ENCODE measurements at places on chromosomes 2 and 18. TPM values are rescaled to one million over a fixed set of nuclear protein-coding genes. Genes with fewer than 3 reads are reported as not detected.

Gene GRHL1
- 1.7 TPM for total RNA-seq

DNA sequence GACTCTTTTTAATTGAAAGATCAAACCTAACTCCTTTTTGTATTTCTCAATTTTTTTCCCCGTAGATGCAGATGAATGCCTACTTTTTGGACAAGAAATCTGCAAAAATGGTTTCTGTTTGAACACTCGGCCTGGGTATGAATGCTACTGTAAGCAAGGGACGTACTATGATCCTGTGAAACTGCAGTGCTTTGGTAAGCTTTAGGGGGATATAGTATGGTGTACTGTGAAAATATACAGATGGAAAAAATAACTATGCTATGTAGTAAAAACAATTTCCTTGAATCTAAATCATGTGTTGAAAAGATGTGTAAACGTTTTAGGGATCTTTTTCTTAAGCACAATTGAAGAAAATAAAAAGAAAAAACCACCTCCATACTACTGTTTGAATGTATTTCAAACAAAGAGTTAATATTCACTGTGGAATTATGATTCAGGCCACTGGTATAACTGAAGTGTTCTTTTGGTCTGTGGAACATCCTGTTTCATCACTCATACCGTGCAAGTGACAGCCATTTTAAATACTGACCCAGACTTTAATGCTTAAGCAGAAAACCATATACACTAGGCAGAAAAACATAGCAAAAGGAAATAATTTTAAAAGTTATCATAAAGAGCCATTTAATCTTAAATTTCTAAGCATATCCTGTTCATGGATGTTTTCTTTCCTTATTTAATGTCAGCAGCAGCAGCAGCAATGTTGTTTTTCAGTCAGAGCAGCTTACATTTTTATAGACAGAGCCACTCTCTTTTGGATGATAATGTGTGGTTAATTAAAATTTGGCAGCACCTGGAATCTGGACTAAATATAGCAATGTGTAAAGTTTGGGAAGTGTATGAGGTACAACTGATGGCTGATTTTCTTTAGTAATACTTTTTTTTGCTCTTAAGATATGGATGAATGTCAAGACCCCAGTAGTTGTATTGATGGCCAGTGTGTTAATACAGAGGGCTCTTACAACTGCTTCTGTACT lies 112.8 kb upstream of the RASGRP3 start:
- no peak for DNase-seq

Gene SLC30A3
- total RNA-seq = not detected

GRCh38 chr2:205401511-205401910 lies 280.8 kb upstream of the NRP2 start:
- no peak for DNase-seq

GRCh38 chr18:30889519-30890301 lies 152.8 kb downstream of the DSC3 start:
- peak; percentile 33 for DNase-seq

DNA sequence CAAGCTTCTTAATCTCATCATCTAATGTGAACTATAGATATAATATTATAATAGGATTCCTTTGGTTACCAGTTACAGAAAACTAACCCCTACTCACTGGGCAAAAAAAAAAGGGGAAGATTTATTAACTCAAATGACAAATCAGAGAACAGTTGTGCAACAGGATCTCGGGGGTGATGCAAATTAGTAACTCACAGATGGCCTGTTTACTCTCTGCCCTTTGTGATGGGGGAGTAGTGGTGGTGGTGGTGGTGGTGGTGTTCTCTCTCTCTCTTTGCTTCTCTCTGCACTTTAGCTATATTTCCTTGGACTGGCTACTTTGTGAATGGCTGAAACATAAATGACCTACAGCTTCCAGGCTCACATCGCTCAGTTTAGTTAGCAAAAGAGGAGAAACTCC lies 59.0 kb downstream of the TMEM247 start:
- no peak for DNase-seq

GRCh38 chr2:55097461-55098410 lies 47.5 kb upstream of the RTN4 start:
- no peak for DNase-seq

Gene ABCA12
- not detected for total RNA-seq

DNA sequence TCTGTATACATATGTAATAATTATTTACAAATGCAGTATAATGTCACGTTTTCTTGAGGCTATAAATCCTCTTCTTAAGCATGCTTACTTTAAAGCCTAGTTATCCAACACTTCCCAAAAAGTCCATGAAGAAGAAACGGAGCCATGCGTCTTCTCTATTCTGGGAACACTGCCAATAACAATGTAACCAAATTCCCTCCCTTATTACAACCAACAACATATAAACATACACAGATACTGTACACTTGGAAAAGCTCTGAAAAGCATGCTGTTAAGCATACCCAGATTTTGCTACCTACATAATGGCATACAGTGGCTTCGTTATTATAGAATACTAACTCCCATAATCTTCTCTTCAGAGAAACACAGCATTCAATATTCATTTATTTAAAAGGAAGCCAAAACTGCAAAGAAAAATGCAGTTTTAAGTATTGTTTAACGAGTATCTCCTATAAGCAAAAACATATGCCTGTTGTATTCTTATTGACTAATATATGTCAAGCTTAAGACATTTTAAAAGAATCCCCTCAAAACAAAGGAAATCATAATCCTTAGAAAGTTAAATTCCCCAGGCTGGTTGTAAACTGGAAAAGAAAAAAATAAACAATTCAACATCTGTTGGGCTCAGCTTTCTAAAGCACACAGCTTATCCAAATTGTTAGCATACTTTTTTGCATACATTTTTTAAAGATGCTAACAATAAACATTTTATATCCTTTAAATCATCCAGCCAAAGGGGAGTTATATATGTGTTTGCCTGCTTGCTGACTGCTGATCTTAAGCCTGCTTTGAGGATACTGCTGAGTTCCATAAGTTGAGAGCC lies 83.4 kb downstream of the SLC25A12 start:
- DNase-seq = no peak

GRCh38 chr2:105522645-105523044 lies 123.8 kb upstream of the FHL2 start:
- DNase-seq = no peak

Gene MAP3K2
- 27.3 TPM for total RNA-seq

DNA sequence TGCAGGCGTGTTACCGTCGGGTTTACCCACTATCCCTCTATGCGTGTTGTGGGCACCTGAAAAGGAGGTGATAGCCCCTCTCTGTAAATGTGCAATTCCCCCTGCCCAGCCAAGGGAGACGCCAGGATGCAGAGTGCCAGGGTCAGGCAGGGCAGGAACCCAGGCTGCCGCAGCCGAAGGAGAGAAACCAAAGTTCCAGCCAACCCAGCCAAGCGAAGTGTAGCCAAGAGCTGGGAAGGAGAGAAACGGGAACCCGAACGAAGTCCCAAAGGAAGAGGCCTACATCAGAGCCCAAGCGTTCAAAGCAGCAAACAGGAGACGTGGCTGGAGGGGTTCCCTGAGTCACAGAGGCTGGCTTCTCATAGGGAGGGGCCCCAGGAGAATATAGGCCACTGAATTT lies 24.2 kb upstream of the SPR start:
- no peak for DNase-seq

DNA sequence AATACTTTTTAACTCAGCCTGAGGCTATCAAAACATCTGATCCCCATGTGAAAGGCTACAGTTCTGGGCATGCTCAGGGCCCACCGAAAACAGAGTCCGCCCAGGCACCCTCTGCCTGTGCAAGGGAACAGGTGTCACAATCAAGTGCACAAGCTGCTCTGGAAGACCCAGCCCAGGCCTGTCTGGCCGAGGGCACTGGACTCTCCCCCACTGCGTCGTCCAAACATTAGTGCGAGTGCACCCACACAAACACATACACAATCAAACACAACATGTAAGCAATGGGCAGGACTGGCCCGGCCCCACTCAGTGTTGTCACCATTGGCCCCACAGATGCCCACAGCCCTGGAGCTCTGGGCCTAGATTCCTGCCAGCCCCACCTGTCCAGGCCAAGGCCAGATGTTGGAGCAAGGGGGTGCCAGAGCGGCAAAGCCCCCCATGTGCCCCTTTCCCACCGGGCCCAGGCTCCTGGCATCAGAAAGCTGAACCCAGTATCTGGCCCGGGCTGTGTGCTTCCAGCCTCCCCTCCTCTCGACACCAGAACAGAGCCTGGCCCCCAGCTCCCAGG lies 617 bp upstream of the ALPG start:
- no peak for DNase-seq

GRCh38 chr2:123513351-123513750 lies 511.7 kb upstream of the CNTNAP5 start:
- DNase-seq = no peak

DNA sequence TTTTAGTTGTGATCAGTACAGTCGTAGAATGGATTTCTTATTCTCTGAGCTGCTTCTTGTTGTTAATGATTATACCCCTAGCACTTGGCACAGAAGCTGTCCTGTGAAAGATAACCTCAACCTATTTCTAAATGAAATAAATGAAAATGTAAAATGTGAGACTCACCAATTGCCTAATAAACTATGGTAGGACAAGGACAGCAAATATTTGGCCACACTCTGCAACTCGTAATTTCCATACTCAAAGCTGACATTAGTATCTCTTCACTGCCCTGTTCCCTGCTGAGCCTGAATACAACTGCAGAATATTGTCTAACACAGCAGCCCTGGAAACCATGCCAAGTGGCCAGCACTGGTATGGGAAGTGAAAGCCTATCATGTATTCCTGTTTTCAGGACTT lies 34.5 kb downstream of the TMEM182 start:
- DNase-seq = no peak

- DNase-seq = no peak
Observed at GRCh38 chr2:60046529-60046928, 506.9 kb downstream of the BCL11A start.

DNA sequence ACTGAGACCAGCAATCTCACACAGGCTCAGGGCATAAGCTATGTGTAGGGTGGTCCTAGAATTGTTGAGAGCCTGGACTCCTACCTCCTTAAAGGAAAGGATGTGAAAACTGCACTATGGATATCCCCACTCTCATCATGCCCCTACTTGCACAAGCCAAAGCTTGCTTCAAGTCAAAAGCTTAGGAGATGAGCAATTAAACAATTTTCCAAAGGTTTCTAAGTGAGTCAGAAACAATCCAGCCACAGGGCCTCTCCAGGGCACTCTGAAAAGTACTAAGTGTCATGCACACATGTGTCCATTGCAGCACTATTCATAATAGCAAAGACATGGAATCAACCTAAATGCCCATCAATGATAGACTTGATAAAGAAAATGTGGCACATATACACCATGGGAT lies 215.4 kb downstream of the AFF3 start:
- no peak for DNase-seq

DNA sequence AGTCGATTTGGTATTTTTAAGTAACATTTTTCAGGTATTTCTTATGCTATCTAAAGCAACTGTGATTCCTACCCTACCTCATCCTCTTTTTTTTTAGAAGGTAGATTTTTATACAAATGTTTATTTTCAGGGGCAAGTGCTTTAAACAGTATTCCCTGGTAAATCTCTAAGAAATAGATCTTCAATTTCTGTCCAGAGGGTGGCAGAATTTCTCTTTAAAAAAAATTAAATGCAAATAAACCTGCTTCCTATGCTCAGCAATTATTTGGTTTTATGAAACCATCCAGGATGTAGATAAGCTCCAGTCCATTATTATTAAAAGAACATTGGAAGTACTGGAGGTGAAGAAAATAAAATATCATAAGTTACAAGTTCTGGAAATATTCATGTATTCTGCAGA lies 191.9 kb downstream of the MYO3B start:
- no peak for DNase-seq

Gene GKN2
- total RNA-seq = 0.36 TPM

Gene TLX2
- total RNA-seq = not detected

Gene NRP2
- 258 TPM for total RNA-seq

DNA sequence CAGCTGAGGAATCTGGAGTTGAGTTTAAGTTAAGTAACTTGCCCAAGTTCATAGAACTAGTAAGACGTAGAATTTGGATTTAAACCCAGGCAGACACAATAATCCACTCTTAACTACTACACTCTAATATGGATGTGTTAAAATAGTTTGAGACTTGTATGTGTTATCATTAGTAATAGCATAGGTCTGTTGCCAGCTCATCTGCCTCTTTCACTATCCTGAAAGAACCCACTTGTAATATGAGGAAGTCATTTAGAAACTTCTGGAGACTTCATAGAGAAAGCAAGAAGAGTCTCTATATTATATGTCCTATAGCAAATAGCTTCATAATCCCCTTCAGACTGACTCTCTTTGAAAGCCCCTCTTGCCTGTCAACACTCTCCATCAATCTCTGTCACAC lies 43.0 kb upstream of the ACADL start:
- DNase-seq = no peak

- no peak for DNase-seq
Observed at GRCh38 chr18:33181016-33181415, 259.5 kb downstream of the CCDC178 start.

Gene WDR7
- total RNA-seq = 42.0 TPM

- DNase-seq = no peak
Observed at GRCh38 chr2:151380580-151381235, 23.3 kb downstream of the TNFAIP6 start.

GRCh38 chr2:82675186-82675585 lies 1783.9 kb downstream of the SUCLG1 start:
- DNase-seq = no peak

DNA sequence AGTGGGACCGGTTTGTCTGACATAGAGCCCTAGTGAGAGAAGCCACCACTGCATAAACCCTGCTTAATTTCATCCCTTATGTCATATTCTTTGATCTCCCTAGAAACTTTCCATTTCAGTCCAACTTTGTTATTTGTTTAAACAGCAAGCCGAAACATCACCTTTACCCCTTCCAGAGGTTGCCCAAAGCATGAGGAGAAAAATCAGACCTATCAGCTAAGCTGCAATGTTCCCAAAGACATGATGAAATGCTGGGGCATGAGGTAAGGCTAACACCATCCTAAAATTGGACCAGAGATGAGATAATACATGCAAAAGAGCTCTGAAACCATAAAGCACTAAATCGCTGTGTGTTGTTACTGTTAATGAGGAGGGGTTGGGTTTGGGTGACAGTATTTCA lies 447.9 kb upstream of the ACVR2A start:
- DNase-seq = no peak

GRCh38 chr2:84972207-84972783 lies 1.3 kb downstream of the KCMF1 start:
- no peak for DNase-seq

DNA sequence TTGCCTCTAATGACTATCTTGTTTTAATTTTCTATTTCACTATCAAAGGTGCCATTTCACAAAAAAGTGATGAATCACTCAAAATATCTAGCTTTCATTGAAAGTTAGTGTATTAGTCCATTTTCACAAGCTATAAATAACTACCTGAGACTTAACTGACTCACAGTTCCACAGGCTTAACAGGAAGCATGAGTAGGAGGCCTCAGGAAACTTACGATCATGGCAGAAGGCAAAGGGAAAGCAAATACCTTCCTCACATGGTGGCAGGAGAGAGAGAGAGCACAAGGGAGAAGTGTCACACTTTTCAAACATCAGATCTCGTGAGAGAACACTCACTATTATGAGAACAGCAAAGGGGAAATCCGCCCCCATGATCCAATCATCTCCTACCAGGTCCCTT lies 1220.4 kb upstream of the ZEB2 start:
- no peak for DNase-seq

- no peak for DNase-seq
Observed at GRCh38 chr2:51224790-51225189, 192.9 kb upstream of the NRXN1 start.

Measured in endothelial cell (in vitro differentiated cells).